ENCODE measurements at places on chromosomes 4 and X.

- DNase-seq = no peak
These were observed 6.7 kb upstream of the ARL13A start for GRCh38 chrX:100962811-100963210.

DNA sequence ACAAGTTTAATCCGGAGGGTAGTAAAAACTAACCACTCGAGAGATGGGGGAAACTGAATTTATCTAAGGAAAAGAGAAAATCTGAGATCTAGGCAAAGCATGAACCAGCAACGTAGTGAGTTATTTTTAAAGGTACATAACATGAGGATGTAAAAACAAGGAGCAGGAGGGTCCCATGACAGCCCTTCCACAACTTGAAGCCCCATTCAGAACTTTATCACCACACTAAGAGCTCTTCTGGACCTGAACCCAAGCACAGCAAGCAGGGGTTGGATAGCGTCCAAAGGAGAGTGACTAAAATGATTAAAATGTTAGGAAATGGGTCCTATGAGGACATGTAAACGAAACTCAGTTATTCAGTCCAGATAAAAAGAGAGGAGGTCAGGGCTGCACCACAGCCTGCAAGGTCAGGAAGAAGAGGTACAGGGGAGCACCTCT is 16.2 kb downstream of the SH3RF1 start:
- DNase-seq = no peak

- DNase-seq = no peak
These were observed 56.3 kb downstream of the ZAR1 start for GRCh38 chr4:48546336-48546735.

DNA sequence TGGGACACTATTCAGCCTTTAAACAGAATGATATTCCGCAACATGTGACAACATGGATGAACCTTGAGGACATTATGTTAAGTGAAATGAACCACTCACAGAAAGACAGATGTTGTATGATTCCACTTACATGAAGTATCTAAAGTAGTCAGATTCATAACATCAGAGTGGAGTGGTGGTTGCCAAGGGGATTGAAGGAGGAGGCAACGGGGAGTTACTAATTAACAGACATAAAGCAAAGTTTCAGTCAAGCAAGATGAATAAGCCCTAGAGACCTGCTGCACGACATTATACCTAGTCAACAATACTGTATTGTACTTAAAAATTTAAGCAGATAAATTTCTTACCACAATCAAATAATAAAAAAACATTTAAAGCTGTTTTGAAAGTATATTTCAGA is 105.0 kb upstream of the NR0B1 start:
- no peak for DNase-seq

DNA sequence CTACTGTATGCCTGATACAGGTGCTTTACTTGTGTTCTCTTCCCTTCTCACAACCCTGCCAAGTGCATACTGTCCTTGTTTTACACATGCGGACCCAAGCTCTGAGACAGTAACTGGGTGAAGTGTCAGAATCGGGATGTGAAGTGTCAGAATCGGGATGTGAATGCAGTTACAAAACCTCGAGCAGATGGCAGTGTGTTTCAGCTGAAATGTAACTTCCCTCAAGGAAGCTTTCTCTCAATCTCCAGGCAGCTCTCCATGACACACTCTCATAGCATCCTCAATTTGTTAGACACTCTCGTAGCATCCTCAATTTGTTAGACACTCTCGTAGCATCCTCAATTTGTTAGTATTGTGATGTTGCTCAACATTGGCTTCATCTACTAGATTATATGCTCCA is 1.1 kb upstream of the HPSE start:
- no peak for DNase-seq

DNA sequence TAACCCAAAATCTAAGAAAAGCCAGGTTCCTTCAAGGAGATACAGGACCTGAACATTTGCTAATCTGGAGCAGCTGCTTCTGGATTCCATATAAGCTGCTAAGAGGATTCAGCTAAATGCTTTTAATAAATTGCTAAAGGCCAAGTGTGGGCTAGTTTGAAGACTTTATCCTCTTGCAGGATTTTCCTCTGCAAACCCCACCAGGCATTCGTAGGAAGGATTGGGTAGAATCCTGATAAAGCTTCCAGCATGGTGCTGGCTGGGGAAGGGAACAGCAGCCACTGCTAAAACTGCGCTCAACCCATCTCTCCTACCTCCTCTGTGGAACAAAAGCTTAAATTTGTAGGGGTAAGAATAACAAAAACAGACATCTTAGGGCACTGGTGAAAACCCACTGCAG is 61.3 kb upstream of the TAB3 start:
- DNase-seq = no peak
